ENCODE measurements at places on chromosomes 3 and 15.

GRCh38 chr3:38805765-38806386 is 10.1 kb downstream of the SCN10A start:
- DNase-seq: no peak

- DNase-seq: no peak
Observed at GRCh38 chr3:97885931-97886824, 64.4 kb downstream of the CRYBG3 start.

- DNase-seq: no peak
Observed at GRCh38 chr3:96259-96658, 100.3 kb upstream of the CHL1 start.

DNA sequence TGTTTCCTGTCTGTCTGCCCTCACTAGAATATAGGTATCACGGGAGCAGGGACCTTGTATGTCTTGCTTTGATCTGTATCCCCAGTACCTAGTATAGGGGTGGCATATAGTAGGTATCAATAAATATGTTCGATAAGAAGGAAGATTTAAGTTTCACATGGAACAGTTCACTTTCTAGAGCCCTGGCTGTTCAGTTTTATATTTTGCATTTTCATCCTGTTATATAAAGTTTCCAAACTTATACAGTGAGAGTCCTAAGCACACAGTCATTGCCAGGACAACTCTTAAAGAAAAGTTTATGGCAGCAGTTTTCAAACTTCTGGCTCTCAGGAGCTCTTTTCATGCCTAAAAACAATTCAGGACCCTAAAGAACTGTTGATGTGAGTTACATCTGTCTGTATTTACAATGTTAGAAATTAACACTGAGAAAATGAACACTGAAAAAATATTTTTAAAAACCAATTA is 13.4 kb downstream of the ITPR1 start:
- DNase-seq: no peak

GRCh38 chr3:59502806-59503205 is 453.0 kb upstream of the CFAP20DC start:
- no peak for DNase-seq

DNA sequence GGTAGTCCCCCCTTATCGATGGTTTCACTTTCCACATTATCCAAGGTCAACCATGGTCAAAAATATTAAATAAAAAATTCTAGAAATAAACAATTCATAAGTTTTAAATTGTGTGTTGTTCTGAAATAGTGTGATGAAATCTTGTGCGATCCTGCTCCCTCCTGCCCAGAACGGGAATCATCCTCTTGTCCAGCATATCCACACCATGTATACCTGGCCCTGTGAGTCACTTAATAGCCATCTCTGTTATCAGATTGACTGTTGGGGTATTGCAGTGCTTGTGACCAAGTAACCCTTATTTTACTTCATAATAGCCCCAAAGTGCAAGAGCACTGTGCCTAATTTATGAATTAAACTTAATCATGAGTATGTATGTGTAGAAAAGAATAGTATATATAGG is 19.1 kb downstream of the FAM81A start:
- DNase-seq: no peak

- no peak for DNase-seq
Observed at GRCh38 chr3:179956416-179956830, 80.3 kb downstream of the PEX5L start.

GRCh38 chr3:36475558-36475957 is 95.3 kb downstream of the STAC start:
- DNase-seq: no peak

- no peak for DNase-seq
Observed at GRCh38 chr3:139534992-139535879, 4.3 kb downstream of the RBP1 start.

DNA sequence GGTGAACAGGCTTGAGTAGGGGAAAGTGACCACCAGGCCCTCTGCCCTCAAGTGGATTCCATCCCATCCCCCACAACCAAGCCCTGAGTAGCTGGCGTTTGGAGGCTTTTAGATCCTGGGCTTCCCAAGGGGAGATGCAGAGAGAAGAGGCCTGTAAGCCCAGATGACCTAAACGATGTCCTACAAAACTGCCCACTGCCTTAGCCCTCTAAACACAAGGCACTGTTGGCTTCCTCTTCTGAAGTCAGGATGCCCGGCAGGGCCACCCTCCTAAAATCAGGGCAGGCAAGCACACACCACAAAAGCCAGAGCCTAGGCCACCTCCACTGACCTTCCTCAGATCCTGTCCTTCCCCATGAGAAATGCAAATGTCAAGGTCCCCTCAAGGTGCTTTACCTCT is 68.6 kb downstream of the ADCY5 start:
- no peak for DNase-seq

GRCh38 chr3:38614651-38615352 is 34.7 kb downstream of the SCN5A start:
- DNase-seq: no peak

DNA sequence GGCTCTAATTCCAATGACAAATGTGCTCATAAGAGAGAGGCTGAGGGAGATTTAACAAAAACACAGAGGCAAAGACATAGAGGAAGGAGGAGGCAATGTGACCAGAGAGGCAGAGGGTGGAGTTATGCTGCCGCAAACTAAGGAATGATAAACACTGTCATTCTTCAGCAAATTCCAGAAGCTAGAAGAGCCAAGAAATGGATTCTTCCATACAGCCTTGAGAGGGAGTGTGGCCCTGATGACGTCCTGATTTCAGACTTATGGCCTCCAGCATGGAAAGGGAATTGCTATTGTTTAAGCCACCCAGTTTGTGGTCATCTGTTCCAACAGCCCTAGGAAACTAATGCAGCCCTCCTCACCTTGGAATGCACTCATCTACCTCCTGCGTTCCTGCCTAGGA is 30.5 kb downstream of the CD47 start:
- no peak for DNase-seq

GRCh38 chr15:67107014-67107812 is 41.8 kb downstream of the SMAD3 start:
- no peak for DNase-seq

DNA sequence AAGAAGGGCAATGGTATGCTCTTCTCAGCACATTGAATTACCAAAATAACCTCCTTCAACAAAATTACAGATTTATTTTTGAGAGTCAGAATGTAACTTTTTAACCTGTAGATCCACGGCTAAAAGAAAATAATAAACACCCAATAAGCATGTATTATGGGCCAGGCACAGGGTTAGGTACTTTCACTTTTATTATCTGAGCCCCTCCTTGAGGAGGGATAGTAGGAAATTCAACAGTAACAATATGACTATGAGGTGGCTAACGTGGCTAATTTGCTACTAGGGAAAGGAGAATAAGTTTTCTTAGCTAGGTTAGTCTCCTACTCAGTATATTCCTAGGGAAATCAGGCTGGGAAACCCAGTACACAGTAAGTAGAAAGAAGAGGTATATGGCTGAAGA is 306.9 kb downstream of the GAP43 start:
- DNase-seq: no peak

- DNase-seq: no peak
Observed at GRCh38 chr15:35833581-35833980, 287.6 kb upstream of the DPH6 start.

All from lower leg skin (tissue), 4 donors.